ENCODE measurements at places on chromosomes 2 and 18.
A peak's percentile ranks its signal among the peaks of the same experiment; 100 is the strongest.

DNA sequence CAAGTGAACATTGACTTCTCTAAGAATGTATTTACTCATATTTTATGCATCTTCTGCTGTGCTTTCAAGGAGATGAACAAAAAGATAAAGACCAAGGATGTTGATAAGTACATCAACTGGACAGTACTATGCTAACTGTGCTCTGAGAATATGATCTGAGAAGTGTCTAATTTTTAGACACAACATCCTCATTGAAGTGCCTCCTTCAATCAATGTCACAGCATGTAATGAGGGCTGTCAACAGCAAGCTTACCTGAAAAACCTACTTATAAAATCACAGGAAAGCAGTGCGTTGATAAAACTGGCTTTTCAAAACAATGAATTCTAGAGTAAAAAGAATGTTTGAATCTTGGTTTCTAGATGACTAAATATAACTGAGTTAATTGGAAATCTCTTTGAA lies 452.9 kb upstream of the DSEL start:
- no peak for DNase-seq

DNA sequence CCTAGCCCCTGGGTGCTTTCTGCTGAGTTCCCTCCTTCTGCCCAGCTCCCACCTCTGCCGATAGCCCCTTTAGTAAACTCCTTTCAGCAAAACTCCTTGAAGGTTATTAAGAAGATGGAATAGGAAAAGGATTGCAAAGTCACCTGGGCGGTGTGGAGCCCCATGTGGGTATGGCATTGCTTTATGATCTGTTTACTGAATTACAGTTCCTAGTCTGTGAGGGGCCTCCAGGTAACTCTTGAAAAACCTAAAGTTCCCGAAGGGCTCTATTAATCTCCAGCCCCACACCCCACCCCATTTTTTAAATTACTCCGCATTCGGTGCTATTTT lies 116.9 kb upstream of the UXS1 start:
- no peak for DNase-seq

GRCh38 chr2:217890445-217890844 lies 112.3 kb downstream of the TNS1 start:
- DNase-seq: no peak

- no peak for DNase-seq
Measured at GRCh38 chr2:156907806-156908205, 349.7 kb upstream of the GALNT5 start.

DNA sequence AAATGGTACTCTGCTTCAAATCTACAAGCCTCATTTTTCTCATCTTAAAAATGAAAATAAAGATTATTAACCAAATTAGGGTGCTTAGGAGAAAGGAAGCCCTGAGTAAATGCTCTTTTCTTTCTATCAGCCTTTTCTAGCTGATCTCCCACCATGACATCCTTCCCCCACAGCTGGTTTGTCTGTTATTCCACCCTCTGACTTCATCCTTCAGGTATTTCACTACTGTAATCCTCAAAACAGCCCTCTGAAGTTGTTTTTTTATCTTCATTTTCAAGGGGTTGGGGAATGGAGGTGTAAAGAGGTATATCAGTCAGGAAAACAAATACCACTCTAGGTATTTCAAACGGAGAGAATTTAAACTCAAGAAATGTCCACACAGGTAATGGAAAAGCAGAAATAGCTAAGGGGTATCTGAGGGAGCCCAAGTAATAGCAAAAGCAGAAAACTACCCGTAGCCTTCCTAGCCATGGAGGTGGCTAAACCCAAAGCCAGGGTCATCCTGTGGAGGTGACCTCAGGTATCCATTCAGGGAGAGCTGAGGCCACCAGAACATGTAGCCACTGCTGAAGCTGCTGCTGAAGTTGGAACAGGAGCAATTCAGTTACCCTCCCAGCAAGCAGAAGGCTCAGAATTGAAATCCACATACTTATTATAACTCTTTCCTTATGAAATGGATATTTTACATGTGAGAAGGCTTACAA lies 990.9 kb upstream of the ACVR2A start:
- peak; percentile 18 for DNase-seq

DNA sequence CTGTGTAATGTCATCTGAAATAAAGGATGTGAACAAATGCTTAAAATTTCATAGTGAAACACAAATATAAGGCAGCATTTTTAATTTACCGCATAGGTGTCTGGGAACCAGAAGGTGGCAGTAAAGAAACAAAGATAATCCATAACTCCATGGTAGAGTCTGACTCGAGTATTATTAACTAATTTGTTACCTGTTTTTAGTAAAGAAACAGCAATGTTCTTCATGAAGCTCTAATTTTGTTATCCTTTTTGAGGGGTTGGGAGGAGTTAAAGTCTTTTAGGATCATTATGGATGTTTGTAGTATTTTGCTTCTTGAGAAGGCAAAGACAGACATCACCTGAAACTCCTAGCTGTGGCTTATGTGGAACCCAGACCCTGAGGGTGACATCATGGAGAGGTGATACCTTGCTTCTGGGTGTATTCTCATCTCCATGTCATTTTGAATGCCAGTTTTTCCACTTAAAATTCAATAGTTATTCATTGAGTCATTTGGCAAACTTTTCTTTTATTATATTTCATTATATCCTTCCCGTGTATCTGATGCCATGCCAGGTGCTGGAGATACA lies 286.2 kb upstream of the EPAS1 start:
- no peak for DNase-seq

GRCh38 chr2:53740170-53740569 lies 27.4 kb upstream of the CHAC2 start:
- no peak for DNase-seq

- no peak for DNase-seq
Measured at GRCh38 chr2:221312634-221313033, 259.5 kb downstream of the EPHA4 start.

GRCh38 chr2:7660816-7661215 lies 743.6 kb downstream of the RNF144A start:
- DNase-seq: no peak

DNA sequence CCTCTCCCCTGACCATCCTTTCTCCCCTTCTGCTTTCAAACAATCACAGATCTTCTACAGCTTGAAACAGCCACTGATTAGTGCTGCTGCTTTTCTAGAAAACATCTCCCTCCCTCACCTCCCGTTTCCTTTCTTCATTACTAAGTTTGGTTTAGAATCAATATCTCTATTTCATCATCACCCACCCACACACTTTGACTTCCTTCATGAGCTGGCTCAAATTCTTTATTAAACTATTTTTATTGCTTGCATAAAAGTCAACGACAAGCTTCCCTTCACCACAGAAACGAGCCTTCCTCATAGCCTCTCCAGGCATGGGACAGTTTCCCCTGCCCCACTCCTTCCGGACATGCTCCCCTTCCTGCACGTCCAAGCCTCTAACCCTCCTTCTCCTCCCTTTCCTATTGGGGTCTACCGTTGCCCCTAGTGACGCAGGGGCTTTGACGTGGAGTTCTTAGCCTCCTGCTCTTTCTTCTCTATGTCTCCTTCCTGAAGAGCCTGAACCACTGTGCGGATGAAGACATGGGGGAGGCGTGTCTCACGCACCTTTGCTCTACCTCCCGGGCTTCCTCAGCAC lies 172.0 kb downstream of the AFF3 start:
- no peak for DNase-seq

- DNase-seq: no peak
Measured at GRCh38 chr2:19225931-19226330, 132.5 kb downstream of the OSR1 start.

GRCh38 chr2:114083717-114084387 lies 194.0 kb downstream of the ACTR3 start:
- no peak for DNase-seq

DNA sequence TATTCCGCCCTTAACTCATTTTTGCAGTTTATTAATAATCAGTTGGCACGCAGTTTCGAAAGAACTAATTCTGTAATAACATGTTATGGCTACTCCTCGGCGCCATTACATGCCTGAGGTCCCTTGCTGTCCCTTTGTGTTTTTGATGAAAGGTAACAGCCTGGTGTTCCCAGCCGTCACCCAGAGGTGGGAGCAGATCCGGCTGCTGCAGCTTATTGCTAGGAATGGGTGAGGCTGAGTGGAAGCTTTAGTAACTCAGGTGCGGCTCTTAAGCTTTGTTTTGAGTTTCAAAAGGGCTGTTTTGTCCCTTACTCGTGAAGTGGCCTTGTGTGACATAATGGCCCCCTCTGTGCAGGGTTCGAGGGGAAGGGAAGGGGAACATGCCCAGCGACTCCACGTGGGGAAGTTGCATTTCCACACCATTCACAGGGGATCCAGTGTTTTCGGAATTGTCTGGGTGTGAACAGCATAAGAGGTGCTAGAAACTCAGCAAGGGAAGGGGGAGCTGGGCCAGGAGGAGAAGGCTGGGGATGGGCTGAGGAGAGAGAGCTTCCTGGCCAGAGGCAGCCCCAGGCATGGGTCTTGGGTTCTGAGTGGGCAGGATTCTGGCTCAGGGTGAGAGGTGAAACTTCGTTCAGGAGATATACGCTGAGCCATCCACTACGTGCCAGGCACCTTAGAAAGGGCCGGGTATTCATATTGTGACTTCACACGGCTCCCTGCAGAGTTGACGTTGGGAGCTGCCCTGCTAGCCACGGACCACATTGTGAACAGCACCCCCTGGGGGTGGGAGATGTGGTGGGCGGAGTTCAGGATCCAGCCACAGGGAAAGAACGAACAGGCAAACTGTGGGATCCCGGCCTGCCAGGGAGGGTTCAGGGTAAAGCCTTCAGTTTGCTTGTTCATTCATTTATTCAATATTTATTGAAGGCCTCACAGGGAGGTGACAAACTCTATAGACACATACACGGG lies 84.4 kb downstream of the TGOLN2 start:
- peak; percentile 84 for DNase-seq

- no peak for DNase-seq
Measured at GRCh38 chr2:172182624-172183023, 79.9 kb upstream of the DLX2 start.

DNA sequence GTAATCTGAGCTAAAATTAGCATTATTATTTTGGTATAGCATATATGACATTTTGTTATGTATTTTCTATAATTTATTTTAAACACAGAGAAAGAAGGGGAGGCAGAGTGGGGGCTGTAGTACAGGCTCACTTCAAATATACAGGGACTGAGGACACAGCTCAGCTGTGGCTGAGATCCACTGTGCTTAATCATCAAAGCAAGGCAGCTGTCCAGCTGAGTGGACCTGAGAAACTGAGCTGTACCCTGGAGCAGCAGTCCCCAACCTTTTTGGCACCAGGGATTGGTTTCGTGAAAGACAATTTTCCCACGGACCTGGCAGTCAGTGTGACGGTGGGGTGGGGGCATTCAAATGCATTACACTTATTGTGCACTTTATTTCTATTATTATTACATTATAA lies 687.2 kb downstream of the RNF144A start:
- no peak for DNase-seq

DNA sequence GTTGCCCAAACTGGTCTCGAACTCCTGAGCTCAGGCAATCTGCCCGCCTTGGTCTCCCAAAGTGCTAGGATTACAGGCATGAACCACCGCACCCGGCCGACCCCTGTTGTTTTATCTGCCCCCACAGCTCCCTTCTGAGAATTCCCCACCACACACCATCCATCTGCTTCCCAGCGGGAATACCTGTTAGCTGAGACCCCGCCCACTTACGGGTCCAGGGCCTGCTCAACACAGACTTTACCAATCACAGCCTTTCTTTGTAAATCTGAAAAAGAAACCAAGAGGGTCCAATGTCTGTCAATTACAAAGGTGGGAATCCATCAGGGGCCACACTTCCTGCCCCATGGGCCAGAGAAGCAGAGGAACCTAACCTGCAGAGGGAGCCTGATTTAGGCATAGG lies 14.2 kb upstream of the CABLES1 start:
- no peak for DNase-seq

Measured in ELF-1 (cell line).